ENCODE measurements at places on chromosomes 16 and 17.

GRCh38 chr16:12410837-12411490, 392.7 kb downstream of the CPPED1 start:
- DNase-seq: no peak

DNA sequence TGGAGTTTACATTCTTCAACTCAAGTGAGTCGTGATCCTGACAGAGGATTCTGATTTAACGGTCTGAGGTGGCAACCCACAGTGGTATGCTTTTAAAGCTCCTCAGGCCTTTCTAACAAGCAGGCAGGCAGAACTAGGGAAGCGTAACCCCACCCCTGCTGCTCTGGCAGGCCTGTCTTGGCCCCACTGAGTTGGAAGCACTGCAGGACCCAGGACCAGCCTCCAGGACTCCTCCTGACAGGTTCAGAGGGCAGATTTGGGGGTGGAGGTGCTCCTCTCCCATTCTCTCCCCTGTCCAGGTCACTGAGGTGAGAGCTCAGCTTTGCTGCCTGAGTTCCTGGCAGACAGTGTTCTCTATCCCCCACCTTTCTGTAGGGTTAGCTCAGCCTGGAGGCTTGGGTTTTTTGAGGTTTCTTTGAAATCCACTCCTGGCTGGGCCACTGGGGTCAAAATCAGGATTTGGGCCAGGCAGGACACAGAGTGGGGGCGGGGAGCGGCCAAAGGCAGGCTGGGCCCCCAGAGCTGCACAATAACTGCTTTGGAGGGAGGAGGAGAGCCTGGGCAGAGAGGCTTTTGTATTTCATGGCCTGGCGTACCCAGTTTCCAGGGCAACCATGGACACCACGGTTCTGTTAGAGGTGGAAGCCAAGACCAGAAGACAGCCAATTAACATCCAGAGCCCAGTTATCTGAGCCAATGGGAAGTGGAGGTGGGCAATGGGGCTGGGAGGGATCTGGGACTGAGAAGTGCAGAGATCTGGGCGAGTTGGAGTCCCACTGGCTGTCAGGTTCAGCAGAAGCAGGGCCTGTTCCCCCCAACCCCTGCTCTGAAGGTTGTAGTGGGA, 9.5 kb downstream of the MRPL27 start:
- no peak for DNase-seq

- no peak for DNase-seq
These were observed 44.1 kb downstream of the MRC2 start for GRCh38 chr17:62671553-62671952.

DNA sequence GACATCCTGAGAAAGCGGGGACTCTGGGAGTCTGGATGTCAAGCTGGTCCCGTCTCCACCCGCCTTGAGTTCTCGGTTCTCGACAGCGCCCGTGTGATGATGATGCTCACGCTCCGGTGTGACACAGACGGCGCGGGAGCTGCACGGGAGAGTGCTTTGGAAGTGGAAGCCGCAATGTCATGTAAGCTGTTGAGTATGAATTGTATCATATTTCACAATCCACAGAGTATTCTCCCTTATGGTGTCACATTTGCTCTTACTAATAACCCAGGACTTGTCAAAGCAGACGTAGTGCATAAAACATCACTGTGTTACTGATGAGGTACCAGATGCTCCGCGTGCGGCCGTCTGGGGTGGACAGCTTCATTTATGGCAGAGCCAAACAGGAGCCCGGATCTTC, 217.5 kb upstream of the CHMP6 start:
- DNase-seq: no peak

DNA sequence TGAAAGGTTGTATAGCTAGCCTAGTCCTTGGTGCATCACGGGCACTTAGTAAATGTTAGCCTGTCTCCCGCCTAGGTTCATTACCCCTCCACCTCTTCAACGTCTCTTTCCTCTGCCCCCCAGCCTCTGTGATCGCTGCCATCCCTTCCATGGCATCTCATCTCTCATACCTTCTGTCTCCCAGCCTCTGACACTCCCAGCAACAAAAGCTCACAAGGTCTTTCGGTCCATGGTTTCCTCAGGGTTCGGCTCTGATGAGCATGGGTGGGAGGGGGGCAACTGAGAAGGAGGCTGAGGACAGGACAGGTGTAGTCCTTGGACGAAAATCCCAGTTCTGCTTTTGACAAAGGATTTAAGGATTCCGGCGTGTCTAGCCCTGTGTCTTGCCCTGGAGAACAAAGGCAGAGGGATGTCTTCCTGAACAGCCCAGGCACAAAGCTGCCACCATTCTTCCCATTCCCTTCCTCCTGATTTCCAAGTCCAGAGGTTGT, 16.7 kb downstream of the CCR7 start:
- no peak for DNase-seq

GRCh38 chr16:85025781-85026653, 1.6 kb upstream of the KIAA0513 start:
- DNase-seq: no peak

GRCh38 chr17:40181205-40181604, 3.9 kb downstream of the RAPGEFL1 start:
- no peak for DNase-seq
